Activated naive CD4-positive, alpha-beta T cell treated with Interleukin-2 at 50 U/mL for 16 hours (primary cell): ENCODE measurements at places on chromosomes 3 and 15.

GRCh38 chr15:63514531-63514943, 10.1 kb downstream of the USP3 start:
- DNase-seq = no peak

- no peak for DNase-seq
Measured at GRCh38 chr15:90592131-90592881, 62.6 kb downstream of the CRTC3 start.

DNA sequence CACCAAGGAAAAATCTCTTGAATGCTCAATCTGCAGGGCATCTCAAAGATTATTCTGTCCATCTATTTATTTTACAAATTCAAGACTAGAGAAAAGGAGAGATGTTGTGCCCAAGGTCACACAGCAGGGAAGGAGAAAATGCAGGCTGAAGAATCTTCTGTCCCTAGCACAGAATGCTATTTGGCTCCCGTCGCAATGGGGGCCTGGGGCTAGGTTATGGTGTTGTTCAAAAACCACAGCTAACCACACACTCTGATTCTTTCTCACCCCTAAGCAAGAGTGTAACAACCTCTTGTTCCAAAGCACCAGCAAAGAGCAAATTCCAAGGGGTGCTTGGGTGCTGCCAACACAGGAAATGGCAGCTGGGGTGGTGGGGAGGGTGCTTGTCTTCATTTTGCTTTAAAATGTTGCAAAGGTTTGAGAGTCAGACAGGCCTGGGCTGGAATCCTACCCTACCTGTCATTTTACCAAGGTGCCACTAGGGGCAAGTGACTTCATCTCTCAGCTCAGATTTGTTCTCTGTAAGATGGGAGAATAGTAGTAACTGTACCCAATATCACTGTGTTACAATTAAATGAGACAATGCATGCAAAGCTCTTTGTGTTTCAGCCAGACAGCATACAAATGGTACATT, 112.5 kb downstream of the ADAMTS9 start:
- no peak for DNase-seq

DNA sequence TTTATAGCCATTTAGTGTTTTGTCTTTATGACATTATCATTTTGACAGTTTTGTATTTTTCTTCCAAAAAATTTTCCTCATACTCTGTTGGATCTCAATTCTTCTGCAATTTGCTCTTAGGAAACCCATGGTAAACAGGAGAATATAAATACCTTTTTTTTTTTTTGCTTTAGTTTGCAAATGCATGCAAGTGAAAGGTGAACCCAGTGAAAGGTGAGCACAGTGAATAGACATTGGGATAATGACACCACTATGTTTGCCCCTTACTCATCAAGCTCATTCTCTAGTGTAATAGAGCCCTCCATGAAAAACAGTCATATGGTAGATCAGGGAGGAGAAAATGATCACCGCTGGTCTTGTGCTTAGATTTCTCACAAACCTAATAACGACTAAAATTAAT, 59.0 kb upstream of the TRPC1 start:
- DNase-seq = no peak

DNA sequence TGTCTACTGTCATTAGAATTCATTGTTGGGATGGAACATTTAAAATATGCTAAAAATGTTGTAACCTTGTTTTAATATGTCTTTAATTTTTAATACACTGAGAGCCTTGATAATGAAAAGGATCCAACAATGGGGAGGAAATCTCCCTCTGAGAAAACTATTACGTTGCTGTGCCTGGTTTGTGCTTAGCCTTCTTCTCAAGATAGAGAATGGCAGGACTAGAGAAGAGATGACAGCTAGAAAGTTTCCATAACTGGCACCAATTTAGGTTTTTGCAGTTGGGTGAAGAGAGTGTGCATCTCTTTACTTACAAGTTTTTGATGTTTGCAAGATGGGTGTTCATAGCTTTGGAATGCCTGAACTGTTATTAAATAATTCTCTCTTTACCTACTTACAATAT, 42.6 kb upstream of the NANOGP8 start:
- DNase-seq = no peak

DNA sequence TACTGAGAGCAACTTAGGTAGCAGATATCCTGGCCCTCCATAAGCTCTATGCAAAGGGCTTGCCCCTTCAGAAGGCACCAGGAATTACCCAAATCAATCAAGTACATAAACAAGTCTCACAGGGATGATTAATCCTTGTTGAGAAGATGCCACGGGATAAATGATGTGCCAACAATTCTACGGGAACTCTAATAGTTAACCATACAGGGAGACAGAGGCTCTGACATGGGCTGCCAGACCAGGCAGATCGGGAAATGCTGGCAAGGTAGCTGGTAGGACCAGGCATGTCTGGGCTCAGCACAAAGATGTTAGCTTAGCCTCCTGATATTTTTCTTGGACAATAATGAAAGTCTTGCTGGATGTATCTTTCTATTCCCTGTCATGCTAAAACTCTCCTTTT, 249.3 kb upstream of the THBS1 start:
- no peak for DNase-seq

DNA sequence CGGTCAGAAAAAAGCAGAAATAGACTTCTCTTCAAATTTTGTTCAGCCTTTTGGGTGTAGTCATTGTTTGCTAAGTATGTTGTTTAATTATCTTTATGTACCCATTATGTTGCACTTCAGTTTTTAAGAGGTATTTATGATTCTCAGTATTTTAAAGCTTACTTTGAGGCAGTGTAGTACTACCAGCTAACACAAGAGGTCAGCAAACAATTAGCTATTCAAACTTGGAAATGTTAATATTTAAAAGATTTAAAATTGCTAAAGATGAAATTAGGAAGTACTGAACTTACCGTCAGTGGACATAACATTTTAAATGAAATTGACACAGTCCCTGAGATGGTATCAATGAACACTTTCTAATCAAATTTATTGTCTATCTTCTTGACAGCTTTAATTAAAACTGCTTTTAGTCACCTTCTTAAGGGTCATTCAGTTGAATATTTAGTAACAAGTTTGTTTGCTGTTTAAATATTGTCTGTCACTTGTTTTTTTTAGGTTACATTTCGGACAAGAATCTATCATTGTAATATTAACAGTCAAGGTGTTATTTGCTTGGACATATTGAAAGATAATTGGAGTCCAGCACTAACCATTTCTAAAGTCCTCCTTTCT, 28.1 kb downstream of the NKIRAS1 start:
- DNase-seq = no peak

- DNase-seq = no peak
Measured at GRCh38 chr3:117454254-117454653, 744.7 kb downstream of the TUSC7 start.

GRCh38 chr3:45736707-45737106, 47.5 kb downstream of the SACM1L start:
- DNase-seq = no peak

- no peak for DNase-seq
Measured at GRCh38 chr3:79960594-79960993, 192.8 kb upstream of the ROBO1 start.

GRCh38 chr15:92043283-92043682, 189.8 kb downstream of the SLCO3A1 start:
- DNase-seq = no peak

- DNase-seq = no peak
Measured at GRCh38 chr15:58467722-58468423, 36.1 kb downstream of the LIPC start.

- no peak for DNase-seq
Measured at GRCh38 chr3:65995515-65995914, 43.2 kb downstream of the MAGI1 start.

DNA sequence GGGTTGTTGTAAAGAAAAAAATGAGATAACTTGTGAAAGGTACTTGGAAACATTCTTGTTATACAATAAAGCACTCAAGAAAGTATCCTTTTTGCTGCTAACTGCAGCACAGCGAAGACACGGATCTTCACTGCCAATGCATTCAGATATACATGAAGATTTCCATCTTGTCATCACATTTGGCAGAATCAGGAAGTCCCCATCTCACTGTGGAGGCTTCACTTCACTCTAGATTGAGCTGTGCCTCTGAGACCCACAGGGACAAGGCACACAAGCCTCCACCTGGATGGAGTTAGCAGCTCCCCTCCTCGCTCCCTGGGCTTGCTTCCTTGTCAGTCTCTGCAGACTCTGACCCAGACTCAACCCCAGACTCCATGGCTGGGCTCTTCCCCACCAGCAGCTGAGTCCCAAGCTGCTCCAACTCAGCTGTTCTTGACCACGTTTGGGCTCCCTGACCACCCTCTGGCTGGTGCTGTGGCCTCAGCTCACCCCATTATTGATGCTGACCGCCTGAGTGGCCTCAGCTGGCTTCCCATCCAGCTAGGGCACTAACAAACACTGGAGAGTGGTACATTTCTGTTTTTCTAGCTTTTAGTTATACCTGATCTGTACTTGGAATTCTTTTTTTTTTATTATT, 45.4 kb upstream of the SMAD3 start:
- DNase-seq = no peak

DNA sequence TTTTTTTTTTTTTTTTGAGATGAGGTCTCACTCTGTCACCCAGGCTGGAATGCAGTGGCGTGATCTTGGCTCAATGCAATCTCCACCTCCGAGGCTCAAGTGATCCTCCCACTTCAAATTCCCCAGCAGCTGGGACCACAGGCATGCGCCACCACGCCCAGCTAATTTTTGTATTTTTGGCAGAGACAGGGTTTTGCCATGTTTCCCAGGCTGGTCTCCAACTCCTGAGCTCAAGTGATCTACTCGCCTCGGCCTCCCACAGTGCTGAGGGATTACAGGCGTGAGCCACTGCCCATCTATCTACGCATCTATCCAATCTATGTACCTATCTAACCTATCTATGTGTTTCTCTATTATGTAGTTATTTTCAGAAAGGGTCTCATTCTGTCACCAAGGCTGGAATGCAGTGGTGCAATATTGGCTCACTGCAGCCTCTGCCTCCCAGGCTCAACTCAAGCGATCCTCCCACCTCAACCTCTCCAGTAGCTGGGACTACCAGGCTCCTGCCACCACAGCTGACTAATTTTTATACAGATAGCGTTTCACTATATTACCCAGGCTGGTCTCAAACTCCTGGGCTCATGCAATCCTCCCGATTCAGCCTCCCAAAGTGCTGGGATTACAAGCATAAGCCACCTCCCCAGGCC, 20.2 kb upstream of the GPX1 start:
- DNase-seq = no peak

GRCh38 chr15:90956274-90957030, 1.8 kb downstream of the RCCD1 start:
- DNase-seq = peak; percentile 65

DNA sequence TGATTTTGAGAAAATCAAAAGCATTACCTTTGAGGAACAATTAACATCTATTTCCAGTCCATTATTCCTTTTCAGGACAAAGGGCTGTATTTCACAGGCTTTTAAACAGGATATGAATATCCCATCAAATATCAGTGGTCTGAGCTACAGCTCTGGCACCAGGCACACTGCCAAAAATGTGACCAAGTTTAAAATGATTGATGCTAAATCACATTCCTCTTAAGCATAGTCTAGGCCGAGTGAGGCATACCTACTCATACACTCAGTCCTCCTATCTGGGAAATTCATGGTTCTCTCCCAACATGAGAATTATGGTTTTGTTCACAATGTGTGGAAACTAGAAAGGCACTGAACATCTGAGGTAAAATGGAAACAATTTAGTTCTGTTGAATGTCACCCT, 683.5 kb downstream of the TUSC7 start:
- no peak for DNase-seq

GRCh38 chr3:185822221-185823000, 2.4 kb downstream of the IGF2BP2 start:
- no peak for DNase-seq

GRCh38 chr3:54822206-54822605, 105.7 kb downstream of the LRTM1 start:
- no peak for DNase-seq

DNA sequence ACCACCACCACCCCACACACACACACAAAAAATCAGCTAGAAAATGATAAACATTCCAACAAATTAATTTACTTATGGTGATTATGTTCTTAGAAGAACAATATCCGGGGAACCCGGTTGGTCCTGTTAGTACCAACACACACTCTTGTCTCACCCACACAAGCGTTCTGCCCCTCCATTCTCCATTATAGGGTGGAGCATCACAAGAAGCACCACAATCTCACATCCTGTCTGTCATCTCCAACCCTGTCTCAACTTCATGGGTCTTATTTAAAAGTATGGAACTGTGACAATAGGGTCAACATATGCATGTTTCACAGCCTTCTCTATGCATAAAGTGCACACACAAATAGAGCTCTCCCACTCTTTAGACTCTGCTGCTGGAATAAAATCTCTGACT, 5.6 kb downstream of the GSK3B start:
- no peak for DNase-seq

DNA sequence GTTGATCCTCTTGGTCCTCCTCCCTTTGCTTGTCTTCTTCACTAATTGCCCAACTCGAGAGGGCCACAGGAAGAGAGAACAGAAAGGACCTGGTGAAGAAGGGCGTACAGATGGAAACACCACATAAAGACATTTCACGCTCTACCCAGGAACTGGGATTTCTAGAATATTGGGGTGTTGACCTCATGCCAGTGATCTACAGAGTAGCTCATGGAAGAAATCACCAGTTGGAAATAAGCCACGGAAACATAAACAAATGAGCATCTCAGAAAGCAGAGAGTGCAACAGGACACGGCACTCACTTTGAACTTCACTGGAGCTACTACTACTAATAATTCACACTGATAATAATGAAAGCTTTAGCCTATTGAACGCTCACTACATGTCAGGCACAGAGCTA, 84.6 kb upstream of the ARHGEF3 start:
- DNase-seq = no peak

DNA sequence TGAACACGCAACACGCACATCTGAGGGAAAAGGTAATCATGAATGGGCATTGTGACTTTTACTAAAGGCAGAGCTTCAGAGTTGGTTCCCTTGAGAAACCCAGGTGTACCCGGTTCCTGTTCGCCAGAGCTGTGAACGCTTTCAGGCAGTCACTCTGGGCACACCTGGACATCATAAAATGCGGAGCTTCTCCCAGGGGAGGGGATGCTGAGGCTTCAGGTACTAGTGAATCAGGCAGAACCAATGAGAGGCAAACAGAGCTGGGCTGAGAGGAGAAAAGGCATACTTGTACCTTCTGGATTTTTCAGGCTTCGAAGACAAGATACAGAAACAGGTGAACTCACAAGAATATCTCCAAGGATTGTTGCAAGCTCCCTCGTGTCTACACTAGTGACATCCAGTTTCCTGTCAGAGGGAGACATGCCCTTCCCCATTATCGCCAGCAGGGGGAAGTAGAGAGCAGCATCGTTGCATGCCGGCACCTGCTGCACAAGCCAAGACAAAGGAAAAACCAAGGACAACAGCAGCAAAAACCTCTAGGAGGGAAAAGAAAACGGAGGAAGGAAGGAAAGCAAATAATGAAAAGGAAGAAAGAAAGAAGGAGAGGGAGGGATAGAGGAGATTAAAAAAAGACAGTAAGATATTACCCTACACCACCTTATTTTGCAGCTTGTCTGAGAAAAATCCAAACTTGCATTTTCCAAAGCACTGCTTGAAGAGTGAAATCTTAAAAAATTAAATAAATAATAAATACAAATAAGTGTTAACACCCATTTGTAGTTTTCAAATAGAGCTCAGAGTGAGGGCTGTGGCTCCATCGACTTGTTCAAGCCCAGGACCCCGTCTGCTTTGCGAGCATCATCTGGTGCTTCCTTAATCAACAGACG, 2.0 kb downstream of the AHSG start:
- DNase-seq = peak; percentile 77
